BE2C (cell line): ENCODE measurements at places on chromosomes 6 and 20.
A peak's percentile ranks its signal among the peaks of the same experiment; 100 is the strongest.

- no peak for DNase-seq
Observed at GRCh38 chr6:13263669-13264068, 64.7 kb downstream of the TBC1D7 start.

- DNase-seq, result no peak
Observed at GRCh38 chr6:158011980-158012566, 30.4 kb downstream of the SYNJ2 start.

DNA sequence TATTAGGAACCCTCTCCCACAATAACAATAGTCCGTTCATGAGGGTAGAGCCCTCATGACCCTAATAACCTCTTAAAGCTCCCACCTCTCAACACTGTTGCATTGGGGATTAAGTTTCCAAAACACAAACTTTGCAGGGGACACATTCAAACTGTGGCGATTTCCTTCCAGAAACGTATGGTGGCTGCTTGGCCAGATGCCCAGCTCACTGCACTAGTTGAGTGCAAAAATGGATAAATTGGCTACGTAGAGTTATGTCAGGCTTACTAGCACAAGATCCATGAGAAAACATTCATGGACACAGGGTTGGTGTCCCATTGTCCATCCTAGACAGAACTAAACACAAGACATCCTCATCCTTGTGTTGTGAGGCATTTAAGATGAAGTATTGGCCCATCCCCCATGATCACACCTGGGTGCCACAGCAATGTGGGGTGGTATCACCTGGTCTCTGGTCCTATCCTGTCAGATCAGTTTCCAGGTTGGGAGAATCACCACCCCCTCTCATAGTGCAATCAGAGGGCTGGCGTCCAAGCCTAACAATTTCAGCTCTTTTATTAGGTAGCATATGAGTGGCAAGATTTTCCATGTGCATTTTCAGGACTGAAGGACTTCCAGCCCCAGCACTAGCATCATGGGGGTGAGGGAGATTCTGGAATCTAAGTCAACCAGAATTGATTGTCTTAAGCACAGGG, 63.4 kb upstream of the ELOVL5 start:
- DNase-seq, result no peak

DNA sequence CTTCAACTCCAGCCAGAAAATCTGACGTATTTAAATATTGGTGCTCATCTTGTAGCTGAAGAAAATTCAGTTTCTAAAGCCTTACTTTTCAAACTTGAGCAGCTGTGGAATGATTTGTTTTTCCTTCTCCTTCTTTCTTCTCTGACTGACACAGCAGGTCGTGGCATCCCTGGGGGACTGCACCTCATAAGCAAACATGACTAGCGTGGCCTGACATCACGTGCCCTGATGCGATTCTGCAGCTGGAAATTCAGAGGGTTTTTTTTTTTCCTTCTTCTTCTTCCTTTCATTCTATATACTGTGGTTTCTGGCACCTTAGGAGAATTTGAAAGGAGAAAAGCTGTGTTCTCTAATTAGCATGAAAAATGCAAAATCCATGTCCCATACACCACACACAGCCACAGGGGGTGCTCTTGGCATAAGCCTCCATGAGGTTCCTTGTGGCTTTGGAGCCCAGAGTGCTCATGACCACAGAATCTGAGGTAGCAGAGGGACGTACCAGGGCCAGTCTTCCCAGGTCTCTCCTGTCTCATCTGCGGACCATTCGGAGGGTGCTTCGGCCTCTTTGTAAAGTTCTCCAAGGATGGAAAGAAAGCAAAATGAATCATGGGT, 258.5 kb upstream of the CDH4 start:
- DNase-seq, result no peak

DNA sequence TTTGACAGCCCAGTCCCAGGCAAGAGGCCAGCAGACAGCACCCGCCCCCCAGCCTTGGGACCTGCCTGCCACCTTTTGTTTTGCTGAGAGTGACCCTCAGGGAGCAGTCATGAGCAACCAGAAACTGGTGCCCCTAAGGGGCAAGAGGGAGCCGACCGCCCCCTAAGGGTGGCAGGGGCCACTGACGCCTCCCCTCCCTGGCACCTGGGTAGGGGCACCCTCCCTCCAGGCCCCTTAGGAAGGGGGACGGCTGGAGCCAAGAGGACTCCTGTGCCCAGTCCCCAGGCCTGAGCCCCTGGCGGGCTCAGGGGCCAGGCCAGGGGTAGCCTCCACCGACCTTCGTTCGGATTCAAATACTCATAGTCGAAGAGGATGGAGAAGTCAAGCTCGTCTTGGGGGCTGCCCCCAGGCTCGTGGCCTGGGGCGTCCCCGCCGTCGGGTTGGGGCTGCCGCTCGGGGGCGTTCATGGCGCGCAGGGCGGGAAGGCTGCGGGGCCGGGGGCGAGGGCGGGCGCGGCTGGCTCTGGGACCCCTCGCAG, 417 bp downstream of the NFATC2 start:
- no peak for DNase-seq

- DNase-seq, result no peak
Observed at GRCh38 chr6:16419636-16420336, 181.4 kb downstream of the GMPR start.

GRCh38 chr20:14824996-14825395, 487.6 kb upstream of the FLRT3 start:
- DNase-seq, result no peak

GRCh38 chr6:95581073-95581472, 3.7 kb downstream of the MANEA start:
- DNase-seq, result no peak

DNA sequence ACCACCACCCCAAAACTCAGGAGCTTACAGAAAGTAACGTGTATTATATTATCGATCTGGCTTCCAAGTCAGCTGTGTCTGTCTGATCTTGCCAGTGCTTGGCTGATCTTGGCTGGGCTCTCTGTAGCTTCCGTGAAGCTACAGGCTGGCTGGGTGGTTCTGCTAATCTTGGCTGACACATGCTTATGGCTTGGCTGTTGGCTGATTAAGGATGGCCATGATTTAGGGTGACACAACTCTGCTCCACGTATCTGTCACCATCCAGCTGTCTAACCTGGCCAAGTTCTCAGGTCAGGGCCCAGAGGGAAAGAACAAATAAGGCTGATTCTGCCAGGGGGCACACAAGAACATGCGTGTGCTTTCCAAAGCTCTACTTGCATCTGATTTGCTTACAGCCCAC, 64.7 kb upstream of the PRL start:
- no peak for DNase-seq

GRCh38 chr6:163533443-163533842, 118.9 kb downstream of the QKI start:
- DNase-seq, result no peak

DNA sequence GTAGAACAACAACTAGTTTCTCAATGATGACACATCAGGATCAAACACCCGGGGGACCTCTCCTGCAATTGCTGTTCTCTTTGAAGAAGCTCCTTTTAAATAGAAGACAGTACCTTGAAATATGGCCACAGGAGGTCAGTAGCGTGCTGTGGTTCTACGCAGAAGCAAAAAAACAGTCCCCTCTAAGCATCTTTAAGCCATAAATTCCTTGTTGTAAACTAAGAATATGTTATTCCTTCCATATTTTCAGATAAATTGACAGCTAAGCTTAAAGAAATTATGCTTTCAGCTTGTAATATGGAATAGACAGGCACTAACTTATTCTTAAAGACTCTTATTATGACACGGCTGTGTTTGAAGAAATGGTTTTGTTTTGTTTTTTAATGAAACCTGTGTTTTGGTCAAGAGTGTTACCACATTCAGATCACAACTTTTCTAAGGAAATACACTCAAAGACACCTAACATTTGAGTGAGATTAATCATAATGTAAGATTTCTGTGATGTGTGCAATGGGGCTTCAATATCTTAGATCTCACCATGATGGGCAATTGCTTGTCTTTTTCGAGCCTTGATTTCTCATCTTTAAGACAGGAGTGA, 49.7 kb upstream of the IL20RA start:
- peak; percentile 69 for DNase-seq

- DNase-seq, result peak; percentile 11
Observed at GRCh38 chr6:125154761-125155135, 1.2 kb downstream of the TPD52L1 start.

GRCh38 chr6:36132246-36132895, 2.1 kb downstream of the MAPK13 start:
- no peak for DNase-seq

DNA sequence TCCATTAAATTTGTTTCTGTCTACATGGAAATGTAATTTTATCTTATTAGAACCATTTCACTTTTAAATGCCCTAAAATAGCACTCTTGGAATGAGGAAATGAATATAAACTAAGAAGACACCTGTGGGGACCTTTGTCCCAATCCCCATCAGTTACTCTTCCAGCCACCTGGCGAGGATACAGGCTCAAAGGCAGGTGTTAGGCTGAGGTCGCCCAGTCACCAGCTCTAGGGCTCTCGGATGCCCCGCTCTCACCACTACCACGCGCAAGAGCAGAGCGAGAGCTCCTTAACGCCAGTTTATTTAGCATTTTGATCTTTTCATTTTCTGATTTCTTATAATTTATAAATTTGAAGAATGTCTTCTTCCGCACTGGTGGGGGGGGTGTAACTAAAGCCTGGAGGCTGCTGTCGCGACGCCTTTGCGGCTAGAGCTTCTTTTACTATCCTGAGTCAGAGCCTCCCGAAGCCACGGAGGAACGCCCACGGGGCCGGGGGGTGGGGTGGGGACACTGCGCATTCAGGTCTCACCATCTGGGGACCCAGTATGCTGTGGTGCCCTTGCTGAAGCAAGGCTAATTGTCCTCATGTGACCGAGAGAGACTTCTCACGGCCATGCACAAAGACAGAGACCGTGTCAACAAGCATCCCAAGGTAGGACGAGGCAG, 38.7 kb upstream of the AFDN start:
- no peak for DNase-seq

GRCh38 chr6:162526960-162527359, 200.6 kb downstream of the PRKN start:
- no peak for DNase-seq

- DNase-seq, result peak; percentile 89
Observed at GRCh38 chr6:157148391-157149323, 174.7 kb downstream of the TMEM242 start.

GRCh38 chr6:2793534-2794151, 28.4 kb downstream of the WRNIP1 start:
- no peak for DNase-seq

DNA sequence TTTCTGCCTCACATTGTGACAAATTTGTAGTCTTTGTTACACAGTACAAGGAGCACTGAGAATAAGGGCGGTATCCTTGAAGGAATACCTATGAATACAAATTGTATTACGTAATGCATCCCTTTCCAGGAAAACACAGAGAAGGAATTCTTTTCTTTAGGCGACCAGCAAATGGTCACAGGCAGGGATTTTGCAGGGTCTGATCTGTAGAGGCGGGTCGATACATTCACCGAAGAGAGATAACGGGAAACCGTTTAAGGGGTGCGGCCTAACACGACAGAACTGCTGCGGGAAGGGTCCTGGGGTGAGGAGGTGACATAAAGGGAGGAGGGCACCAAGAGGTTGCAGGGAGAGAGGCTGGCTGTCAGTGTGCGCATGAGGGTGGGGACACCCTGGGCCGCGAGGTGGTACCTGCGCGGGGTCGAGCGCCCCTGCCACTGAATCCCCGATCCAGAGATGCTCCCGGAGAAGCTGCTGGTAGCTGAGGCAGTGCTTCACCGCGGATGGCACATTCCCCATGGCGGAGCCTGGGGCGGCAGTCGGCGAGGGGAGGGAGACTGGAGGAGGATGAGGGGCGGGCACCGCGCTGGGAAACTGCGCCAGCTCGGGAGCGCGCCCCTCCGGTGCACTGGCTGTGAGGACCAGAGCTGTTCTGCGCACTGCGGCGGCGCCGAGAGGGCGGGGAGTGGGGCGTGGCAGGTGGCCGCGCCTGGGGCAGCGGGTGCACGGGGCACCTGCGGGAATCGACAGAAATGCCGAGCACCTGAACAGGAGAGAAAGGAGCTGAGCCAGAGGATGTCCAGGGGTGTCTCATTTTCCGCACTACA, at the start of gene HMGCLL1:
Gene HMGCLL1 (minus strand): TSS at position 656 of the 827 bp plus-strand sequence. CDS start 137 bp downstream, at position 519.
- peak; percentile 76 for DNase-seq

- DNase-seq, result no peak
Observed at GRCh38 chr6:157569543-157569942, 188.6 kb downstream of the ZDHHC14 start.

DNA sequence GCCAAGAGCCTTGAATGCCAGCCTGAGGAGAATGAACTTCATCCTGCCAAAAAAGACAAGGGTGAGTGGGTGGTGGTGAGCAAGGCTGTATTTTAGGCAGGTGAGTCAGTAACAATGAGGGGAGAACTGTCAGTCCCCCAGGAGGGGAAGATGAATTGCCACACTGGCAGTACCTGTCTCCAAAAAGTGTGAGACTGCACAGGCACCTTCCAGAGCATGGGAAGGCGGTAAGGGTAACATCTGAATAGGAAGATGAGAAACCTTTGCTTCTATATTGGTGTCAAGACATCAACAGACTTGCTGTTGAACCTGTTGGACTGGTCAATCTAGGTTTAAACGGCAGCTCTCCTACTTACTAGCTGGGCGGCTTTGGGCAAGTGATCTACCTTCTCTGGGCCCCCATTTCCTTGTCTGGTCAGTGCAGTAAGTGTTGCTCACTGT, 30.9 kb downstream of the STK35 start:
- DNase-seq, result no peak

DNA sequence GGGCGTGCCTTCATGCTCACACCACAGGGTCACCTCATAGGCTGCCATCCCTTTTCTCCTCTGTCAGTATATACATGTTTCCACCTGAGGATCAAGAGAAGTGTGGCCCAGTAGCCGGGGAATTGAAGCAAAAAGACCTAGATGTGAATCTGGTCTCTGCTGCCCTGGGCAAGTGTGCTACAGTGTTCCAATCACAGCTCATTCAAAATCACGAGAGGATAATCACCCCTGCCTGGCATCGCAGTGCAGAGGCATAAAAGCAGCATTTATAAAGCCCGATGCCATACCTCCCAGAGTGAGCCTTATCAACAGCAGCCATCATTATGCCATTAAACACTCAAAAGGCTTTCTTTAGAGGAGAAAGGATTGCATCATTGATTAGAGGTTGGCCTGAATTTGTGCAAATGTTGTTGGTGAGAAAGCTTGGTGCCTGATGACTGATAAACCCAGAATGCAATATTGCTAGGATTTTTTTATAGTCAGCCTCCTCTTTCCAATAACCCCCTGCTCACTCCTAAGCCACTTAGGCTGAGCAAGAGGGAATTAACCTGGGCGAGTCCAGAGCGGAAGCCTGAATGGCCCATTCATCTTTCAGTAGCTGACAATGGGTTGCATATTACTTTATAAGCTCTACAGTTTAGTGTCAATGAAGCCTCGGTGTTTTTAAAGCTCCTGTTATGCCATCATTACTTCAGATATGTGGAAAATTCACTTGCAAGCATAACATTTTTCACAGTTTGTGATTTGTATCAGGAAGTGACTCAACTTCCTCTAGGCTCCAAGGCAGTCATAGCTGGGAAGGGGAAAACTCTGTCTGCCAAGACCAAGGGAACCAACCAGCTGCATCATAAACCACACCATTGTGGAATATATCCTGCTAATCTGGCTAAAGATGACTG, 92.5 kb upstream of the NXT1 start:
- DNase-seq, result no peak
